ENCODE measurements at places on chromosomes 13 and 19. TPM values are rescaled to one million over a fixed set of nuclear protein-coding genes. Genes with fewer than 3 reads are reported as not detected.

The ZNF208 gene
- not detected for polyA plus RNA-seq

The CFD gene
- polyA plus RNA-seq: 2.5 TPM

The CDX2 gene
- polyA plus RNA-seq: not detected

GRCh38 chr19:55581145-55581822 lies 636 bp upstream of the ZNF579 start:
- H3K27me3 ChIP-seq: no peaks in the 10 kb centered on the region
- no peaks in the 10 kb centered on the region for H3K36me3 ChIP-seq
- H3K4me3 ChIP-seq: peak overlapping the region; percentile 48
- DNase-seq: no peak
- peak overlapping the region; percentile 73 for H3K27ac ChIP-seq

The CLEC17A gene
- polyA plus RNA-seq: not detected

GRCh38 chr13:106507560-106508274 lies 27.7 kb downstream of the EFNB2 start:
- H3K4me3 ChIP-seq: no peak overlapping the region
- no peak for DNase-seq
- H3K4me1 ChIP-seq: peaks cover 13% of the 10 kb centered on the region
- H3K27ac ChIP-seq: no peak overlapping the region
- H3K27me3 ChIP-seq: no peaks in the 10 kb centered on the region

The SOX1 gene
- not detected for polyA plus RNA-seq

GRCh38 chr13:46530084-46530935 lies 22.7 kb upstream of the LRCH1 start:
- H3K27me3 ChIP-seq: no peaks in the 10 kb centered on the region
- H3K36me3 ChIP-seq: no peaks in the 10 kb centered on the region
- H3K4me3 ChIP-seq: no peak overlapping the region
- no peak for DNase-seq

DNA sequence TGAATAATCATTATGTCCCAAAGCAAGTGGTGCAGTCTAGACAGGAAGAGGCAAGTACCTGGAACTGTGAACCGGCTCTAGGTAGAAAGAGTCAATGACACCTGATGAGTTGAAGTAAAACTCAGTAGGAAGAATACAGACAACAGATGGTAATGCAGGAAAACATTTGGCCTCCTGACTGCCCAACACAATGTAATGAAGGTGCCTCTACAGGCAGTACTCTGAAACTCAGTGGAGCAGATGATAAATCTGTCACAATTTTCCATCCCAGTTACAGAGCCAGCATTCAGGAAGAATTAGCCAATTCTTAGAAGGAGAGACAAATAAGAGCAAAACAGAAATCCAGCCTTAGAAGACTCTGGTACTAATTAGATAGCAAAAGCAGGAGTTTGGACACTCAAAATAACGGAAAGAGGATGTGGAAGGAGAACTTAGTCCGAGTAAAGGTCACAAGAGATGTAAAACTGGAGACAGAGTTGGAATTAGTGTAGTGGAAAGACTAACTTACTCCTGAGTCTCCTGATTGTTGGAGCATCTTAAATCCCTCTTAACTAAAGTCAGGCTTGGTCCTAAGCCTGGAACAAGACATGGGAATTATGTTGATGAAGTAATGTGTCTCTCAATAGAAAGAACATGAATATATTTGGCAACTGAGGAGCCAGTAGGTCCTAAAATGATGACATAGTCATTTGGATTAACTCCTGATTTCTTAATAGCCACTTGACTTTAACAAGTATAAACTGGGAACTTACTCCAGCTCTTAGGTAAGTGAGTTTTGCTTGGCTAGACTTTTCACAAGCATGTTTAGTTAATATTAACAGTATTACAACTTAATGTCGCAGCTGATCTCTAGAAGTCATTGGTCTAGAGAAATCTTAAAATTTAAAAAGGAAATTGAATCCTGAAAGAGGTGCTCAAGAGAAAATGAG lies 457.3 kb upstream of the MIR17HG start:
- no peaks in the 10 kb centered on the region for H3K4me1 ChIP-seq
- no peak overlapping the region for H3K4me3 ChIP-seq
- no peak overlapping the region for H3K27ac ChIP-seq

The F7 gene
- polyA plus RNA-seq: not detected
